ENCODE measurements at places on chromosomes 1 and 21.

GRCh38 chr1:14190508-14190907, 408.0 kb upstream of the KAZN start:
- DNase-seq = no peak

- no peak for DNase-seq
Observed at GRCh38 chr1:16478091-16478490, 36.0 kb downstream of the RNU1-1 start.

GRCh38 chr21:40120940-40121575, 253.8 kb downstream of the PCP4 start:
- peak; percentile 74 for DNase-seq

GRCh38 chr1:30845904-30846290, 62.7 kb downstream of the SDC3 start:
- DNase-seq = no peak

DNA sequence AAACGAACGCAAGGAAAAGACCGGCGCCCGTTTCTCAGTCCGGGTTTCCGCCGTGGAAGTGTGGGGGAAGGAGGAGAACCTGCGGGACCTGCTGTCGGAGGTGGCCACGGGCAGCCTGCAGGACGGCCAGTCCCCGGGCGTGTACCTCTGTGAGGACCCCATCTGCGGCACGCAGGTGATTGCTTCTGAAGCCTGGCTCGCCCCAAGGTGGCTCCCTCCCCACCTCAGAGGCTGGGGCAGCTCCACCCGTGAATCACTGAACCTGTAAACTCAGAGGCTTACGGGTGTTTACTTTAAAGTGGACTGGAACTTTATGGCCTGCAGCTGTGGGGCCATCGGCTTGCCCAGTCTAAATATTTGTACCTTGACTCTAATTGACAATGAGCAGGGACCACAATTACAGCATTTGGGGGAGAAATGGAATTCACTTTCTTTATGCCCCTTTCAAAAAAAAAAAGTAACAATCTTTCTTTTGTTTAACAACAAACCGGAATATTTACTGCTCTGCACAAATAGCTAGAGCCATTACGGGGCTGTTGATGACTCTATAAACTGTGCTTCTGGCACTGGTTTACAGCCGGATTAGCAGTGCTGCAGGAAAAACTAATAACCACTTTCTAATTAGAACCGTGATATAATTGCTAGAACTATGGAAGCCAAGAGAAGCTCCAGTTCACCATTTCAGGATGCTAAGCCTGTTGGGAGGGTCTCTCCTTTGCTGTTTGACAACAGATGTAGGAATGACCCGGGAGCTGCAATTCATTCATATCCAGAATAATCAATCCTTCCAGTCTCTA, 454.8 kb downstream of the KIF26B start:
- no peak for DNase-seq

- no peak for DNase-seq
Observed at GRCh38 chr1:67780637-67781036, 52.6 kb downstream of the GNG12 start.

GRCh38 chr1:27086026-27086425, 68.9 kb downstream of the SLC9A1 start:
- no peak for DNase-seq

DNA sequence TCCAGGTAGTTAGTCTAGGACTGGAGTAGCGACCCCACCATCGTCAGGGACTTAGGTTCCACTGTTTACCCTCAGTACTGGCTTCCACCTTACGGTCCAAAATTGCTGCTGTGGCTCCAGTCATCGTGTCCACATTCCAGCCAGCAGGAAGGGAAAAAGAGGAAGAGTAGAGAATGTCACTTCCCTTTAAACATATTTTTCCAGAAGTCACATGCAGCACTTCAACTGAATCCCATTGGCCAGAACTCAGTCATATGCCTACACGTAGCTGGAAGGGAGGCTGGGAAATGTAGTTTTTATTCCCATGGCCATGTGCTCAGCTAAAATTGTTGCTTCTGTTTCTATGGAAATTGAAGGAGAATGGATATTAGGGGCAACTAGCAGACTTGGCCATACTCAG, 84.1 kb upstream of the SELENON start:
- no peak for DNase-seq

DNA sequence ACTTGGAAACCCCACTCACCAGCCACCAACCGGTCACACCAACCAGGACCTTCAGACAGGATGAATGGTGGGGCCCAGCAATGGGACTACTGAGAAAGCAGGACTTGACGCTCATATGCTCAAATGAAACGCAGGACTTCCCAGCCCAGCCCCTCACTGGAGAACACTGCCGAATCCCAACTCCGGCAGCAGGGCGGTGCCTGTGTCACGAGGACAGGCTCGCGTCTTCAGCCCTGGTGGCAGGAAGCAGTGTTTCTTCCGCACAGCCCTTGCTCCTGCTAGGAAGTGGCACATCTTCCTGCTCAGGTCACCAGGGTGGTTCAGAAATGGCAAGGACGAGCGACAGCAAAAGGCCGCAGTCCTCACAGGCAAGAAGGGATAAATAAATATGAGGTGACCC, 38.9 kb downstream of the CD58 start:
- DNase-seq = no peak

DNA sequence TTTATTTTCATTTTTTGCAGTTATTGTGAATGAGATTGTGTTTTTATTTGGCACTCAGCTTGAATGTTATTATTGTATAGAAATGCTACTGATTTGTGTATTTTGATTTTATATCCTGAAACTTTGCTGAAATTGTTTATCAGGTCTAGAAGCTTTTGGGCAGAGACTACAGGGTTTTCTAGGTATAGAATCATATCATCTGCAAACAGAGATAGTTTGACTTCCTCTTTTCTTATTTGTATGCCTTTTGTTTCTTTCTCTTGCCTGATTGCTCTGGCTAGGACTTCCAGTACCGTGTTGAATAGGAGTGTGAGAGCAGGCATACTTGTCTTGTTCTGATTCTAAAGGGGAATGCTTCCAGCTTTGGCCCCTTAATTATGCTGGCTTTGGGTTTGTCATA, 27.3 kb downstream of the ZNF691 start:
- DNase-seq = no peak

DNA sequence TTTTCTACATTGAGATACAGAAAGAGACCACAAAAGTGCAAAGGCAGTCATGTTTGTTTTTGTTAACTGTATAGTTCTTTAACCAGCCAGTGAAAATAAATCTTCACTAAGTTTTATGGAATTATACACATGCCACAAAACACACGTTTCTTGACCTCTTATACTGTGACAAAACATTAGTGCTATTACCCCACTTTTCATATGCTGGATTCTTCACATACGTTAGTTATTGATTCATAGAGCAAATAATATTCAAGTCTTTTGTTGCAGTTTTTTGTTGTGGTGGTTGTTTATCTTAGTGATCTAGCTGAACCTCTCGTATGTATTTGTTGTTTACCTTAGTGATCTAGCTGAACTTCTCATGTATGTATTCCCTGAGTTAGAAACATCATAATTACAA, 28.0 kb downstream of the LYPLAL1 start:
- no peak for DNase-seq

DNA sequence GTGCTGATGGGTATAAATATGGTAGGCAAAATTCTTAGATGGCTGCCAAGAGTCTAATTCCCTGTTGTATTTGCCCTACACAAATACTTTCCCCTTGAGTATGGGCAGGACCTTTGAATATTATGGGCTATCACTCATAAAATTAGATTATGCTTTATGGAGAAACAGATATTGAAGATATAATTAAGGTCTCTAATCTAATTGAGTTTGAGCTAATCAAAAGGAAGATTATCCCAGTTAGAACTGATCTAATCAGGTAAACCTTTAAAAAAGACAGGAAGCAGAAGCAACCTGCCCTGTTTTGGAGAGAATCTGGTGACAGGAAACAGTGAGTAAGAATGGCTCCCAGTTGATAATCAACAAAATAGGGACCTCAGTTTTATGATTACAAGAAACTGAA, 609.0 kb upstream of the PRMT6 start:
- DNase-seq = no peak

DNA sequence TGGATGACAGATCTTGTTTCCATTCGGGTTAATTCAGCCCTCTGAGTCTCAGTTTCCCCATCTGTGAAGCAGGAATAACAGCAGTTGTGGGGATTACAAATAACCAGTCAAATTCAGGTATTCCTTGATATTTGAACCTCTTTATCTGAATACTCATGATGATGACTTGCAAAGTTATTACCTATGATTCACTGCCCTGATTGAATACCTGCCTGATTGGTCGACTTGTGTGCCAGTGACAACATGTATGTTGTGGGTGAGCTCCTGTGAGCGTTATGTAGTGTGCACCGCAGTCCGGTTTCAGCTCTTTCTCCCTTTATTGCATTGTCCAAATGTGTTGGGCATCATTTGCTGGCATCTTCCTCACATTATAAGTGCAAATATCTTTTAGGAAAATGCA, 9.5 kb upstream of the TMEM61 start:
- DNase-seq = no peak

DNA sequence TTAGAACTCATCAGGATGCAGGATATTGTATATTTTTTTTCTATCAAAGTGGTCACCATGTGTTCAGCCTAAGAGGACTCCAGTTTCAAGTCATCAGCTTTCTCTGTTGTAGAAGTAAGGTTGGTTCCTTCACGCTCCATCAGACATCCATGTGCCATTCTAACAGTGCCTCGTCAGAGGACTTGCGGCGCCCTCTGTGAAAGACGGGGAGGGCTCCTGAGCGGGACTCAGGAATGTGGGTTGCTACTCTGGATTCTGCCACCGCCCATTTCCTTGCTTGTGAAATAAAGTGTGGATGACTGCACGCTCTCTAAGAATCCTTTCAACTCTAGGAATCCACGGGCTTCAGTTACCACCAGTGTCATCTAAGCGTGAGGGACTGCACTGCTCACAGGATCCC, 593.5 kb downstream of the KIF26B start:
- DNase-seq = no peak

DNA sequence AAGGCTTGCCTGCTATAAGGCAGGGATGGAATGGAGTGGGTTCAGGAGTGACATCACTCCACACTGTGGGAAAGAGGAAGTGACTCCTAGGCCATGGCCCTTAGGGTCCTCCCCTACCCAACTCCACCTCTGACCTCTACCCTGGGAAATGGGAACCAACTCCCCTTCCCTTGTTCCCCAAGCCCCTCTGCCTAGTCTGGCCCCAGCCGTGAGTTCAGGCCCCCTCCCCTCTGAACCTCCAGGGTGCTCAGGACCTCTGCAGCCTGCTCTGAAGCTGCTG, 3.8 kb upstream of the GUCA2A start:
- DNase-seq = no peak

- no peak for DNase-seq
Observed at GRCh38 chr1:246058466-246058865, 448.6 kb downstream of the SMYD3 start.

DNA sequence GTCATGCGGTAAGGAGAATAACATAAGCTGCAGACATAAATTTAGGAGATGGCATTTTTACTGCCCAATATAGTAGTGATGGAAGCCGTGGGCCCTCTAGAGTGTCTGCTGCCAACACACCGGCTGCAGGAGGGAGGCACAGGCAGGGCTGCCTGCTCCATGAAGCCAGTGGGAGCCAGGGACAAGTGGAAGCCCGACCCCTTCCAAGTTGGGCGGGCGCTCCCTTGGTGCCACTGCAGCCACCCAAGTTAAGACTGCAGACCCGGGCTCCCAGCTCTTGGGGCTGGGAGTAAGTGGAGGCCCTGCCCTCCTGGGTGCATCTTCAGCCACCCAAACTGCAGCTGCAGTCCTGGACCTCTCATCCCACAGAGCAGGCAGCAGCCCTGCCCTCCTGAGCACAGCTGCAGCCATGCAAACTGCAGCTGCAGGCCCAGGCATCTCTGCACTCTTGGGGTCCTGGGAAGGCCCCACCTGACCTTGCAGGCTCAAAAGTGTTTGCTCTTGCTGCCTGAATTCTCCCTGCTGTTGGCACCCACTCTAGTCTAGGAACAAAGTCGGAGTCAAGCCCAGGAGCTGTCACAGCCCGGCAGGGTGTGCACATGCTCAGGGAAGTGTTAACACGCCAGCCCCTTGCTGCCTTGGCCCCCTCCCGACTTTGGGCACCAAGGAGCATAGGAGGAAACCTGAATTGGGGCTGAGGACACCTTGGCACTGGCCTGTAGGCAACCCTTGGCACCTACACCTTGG, 437.2 kb upstream of the PRMT6 start:
- no peak for DNase-seq

- no peak for DNase-seq
Observed at GRCh38 chr1:88371436-88372023, 312.5 kb upstream of the PKN2 start.

DNA sequence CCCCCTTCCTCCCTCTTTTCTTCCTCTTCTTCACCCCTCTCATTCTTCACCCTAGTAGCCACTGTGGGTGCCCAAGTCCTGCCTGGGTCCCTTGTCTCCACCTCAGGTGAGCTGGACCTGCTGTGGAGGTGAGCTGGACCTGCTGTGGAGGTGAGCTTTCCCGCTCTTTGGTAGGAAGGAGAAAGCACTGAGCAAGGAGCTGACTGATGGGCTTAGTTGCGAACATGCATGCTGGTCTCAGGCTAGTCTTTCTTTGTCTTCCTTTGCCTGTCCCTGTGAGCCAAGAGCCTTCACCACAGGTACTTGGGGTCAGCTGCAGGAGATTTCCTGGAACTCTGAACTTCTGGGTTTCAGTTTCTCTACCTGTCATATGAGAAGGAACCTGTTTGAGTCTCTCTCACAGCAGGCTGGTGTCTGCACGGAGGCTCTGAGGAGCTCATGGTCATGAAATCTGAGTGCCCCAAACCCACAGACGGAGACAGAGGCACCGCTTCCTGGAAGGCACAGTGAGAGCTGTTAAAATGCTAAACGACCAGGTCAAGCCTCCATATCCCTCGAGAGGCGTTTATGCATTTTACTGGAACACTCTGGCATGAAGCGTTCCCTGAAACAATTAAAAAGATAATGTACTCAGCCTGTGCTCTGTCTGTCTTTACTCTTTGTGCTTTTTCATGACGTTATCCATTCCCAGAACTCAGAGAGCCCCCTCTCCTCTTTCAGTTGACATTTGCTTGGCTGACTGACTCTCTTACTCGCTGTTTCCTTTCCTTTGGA, 69.5 kb downstream of the RHOU start:
- DNase-seq = peak; percentile 69

- DNase-seq = no peak
Observed at GRCh38 chr21:36910581-36911307, 55.7 kb downstream of the HLCS start.

DNA sequence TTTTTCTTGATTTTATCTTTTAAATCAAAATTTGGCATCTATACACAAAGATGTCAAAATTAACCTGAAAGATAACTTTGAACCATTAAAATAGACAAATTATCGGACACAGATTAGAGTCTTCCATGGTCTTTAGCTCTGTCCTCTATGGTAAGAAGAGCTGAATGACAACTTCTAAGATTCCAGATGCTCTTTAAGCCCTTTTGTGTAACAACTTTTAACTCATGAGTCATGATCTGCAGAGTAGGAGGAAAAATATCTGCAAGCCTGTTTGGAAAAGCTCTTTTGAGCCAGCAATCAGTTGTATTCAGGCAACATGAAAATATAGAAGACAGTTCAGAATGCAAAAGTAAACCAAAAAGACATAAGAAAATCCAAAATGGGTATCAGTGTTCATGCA, 37.8 kb downstream of the TTC13 start:
- no peak for DNase-seq

GRCh38 chr1:2446394-2446793, 29.7 kb upstream of the PLCH2 start:
- DNase-seq = no peak

Data from DMS79 treated with DMSO at 0.1 percent for 48 hours (cell line).